Left renal pelvis (tissue), 4 donors: ENCODE measurements at places on chromosomes 5 and 9.

DNA sequence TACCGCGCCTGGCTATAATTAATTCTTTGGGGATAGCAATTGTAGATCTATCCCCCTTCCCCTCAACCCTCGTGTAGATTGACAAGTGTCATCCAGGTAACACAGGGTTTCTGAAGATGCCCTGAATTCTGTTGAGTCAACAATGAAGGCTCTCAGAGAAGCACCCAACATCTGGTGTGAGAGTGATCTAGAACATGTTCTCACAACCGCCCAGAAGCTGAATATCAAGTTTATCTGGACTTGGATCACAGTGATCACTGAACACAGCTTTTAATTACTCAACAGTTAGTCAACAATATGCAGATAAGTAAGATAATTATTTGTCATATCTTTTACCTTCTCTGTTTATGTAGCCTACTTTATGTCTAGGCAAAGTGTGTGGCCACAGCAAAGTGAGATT is 204.2 kb upstream of the RGMB start:
- no peak for DNase-seq

GRCh38 chr9:117305454-117305853 is 109.4 kb downstream of the ASTN2 start:
- no peak for DNase-seq

DNA sequence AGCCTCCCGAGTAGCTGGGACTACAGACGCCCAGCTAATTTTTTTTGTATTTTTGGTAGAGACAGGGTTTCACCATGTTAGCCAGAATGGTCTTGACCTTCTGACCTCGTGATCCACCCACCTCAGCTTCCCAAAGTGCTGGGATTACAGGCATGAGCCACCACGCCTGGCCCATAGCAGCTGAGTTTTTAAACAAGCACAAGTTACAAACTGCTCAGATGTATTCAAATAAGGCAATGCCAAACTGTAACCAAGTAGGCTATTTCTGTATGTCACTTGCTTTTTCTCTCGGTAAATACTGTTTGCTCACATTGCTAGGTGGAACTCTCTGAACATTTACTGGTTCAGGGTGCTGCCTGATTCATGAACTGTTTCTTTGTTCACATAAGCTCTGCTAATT is 799.3 kb upstream of the NUDT12 start:
- no peak for DNase-seq

DNA sequence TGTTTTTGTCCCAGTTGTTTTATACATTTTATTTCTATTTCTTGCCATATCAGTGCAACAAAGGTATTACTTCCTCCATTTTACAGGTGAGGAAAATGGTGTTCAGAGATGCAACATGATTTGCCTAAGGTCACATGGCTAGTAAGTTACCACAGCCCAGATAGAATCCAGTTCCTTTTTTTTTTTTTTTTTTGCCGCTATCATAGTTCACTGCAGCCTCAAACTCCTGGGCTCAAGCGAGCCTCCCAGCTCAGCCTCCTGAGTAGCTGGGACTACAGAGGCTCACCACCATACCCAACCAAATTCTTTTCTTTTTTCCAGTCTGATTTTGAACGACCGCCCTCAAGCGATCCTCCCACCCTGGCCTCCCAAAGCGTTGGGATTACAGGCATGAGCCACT is 480 bp upstream of the CCDC69 start:
- DNase-seq, result no peak
